Stimulated activated CD8-positive, alpha-beta memory T cell treated with anti-CD3 and anti-CD28 coated beads, Interleukin-4, amount 100 ng/mL, for 24 hours (primary cell): ENCODE measurements at places on chromosomes 3 and 15.
A peak's percentile ranks its signal among the peaks of the same experiment; 100 is the strongest.

DNA sequence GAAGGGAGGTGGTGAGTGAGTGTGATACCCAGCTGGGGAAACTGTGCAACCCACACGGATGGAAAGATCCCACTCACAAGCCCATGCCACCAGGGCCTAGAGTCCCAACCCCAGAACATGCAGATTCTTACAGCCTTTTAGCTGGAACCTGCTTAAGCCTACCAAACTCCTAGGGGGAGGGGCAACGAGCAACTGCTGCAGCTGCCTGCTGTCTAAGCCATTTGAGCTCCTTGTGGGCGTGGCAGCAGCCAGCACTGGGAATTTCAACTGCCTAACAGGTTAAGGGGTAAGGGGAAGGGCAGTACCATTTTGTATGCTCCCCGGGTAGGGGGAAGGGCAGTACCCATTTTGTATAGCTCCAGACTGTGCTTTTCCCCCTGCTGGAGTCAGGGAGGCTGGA lies 673.2 kb upstream of the BCHE start:
- DNase-seq: no peak

DNA sequence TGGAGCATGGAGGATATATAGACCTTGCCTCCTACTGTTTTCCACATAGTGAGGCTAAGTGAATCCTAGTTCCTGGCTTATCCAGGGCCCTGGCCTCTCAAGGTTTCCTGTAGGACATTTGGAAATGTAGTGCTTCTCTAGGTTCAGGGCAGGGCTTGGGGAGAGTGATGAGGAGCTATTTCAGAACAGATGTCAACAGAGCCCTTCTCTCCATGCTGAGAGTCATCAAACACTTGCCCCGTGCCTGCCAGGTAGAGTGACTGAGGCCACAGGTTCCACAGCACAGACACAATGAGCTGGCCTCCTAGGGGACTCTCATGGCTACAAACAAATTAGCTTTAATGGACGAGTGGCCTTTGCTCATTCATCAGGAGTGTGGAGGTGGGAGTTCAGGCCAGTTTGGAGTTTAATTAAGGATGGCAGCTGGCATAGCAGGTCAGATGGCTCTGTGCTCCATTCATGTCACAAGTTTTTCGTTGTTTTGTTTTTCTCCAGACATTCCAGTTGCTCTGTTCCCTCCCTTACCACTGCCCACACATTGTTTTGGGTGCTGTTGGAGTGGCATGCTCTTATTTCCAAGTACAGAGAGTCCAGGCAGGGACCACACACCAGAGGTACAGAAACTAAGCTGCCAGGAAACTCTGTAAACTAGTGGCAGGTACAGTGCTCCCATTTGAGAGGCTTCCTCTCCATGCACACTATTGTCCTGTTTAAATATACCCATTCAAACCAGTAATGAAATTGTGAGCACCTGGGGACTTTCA lies 189.8 kb downstream of the RYR3 start:
- DNase-seq: no peak

- DNase-seq: no peak
Measured at GRCh38 chr3:186427627-186428281, 65.7 kb upstream of the DGKG start.

DNA sequence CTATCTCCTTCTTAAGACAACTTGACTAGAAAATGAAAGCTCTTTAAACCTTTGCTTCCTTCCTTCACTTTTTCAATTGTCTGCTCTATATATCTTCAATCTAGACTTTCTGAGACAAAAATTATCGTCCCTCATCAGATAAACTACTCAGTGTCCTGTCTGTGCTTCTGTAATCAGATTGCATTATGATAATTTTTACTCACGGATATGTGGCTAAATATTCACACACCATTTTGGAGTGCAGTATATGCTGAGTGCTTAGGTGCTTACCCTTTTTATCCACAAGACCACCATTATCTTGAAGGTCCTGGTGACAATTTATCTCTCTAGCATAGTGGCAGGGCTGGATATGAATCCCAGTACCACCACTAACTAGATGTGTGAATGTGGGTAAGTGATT lies 1012.3 kb downstream of the TUSC7 start:
- DNase-seq: no peak

DNA sequence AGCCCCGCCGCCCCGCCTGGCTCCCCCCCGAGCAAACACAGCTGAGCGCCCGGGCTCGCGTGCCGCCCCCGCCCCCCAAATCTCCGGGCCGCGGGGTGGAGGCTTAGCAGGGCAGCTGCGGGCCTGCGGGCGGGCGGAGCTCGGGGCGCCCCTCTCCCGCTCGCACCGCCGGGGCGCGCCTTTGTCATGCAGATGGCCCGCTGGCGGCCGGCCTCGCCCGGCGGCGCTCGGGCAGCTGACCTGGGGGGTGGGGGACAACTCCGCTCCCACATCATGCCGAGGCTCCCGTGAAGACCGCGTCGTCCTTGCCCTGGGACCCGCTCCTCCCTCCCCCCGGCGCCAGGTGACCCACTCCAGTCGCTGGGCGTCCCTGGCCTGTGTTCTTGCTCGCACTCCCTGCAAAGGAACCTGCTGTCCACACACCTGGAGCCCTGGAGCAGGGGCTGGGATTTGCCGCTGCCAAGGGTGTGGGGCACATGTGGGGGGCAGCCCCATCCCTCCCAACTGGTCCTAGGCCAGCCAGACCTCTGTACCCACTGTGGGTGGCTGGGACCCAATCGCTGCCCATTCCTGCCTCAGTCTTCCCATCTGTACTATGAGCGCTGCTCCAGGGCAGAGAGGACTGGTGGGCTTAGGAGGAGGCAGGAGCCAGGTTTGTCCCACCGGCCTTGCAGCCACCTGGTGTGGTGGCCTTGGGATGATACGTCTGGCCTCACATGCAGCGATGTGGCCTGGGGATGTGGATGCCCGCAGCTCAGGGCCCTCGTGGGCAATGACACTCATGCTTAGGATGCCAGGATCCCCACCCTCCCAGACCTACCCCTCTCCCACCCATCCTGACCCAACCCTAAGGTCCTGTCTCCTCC lies 33.5 kb downstream of the DNAJB8 start:
- DNase-seq: no peak

DNA sequence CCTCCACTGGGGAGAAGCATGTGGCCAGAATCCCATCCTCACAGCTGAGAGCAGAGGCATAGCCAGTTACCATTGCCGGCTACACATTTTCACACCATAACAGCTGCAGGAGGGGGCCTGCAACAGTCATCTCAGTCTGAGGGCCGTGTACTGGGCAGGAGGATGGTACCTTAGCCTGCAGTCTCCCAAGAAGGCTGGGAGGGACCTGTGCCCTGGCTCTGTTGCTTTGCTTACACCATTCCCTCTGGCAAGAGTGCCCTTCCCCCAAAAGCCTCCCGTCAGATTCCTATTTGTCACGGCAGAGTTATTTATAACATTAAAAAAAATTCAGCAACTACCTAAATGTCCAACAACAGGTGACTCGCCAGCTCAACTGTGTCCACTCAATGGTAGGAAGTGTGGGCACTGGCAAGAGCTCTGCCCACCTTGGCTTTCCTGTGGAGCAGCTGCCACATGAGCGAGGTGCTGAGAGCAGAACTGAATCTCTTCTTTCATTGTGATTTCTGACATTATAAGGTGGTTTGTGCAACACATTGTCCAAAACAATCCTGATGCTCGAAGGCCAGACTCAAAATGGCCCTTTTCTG lies 4.4 kb downstream of the CAMKV start:
- no peak for DNase-seq

DNA sequence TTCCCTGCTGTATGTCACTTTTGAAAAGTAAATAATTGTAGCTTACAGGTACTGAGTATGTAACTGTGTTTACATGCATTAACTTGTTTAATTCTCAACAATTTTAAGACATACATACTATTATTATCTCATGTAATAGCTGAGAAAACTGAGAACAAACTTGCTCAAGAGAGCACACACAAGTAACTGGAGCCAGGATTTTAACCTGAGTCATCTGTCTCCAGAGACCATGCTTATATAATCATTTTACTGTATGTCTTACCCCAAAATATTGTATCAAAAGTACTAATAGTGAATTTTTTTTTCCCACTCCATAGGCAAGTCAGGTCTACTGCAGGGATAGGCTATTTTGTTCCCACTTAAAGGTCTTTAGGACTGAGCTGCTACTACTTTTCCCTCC lies 95.4 kb downstream of the FEZF2 start:
- no peak for DNase-seq

DNA sequence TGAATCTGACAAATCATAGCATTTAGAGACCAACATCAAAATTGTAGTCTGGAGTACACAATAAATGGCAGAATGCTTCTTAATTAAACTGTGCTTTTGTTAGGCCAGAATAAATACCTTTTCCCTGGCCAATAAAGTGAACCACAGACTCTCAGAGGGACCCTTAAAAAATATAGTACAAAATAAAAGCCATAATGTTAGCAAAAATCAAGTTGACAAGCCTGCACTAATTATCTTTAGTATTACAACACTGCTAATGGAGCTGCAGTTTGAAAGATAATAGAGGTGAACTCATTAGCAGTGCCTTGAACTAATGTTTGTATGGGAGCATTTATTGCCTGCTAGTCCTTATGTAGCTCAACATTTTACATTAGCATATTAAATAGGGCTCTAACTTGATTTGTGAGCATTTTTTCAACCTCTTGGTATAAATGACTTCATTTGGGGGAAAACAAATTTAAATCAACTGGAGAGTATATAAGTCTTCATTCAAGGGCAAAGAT lies 801.3 kb downstream of the EPHA3 start:
- DNase-seq: no peak

GRCh38 chr3:149333176-149333859 lies at the start of gene TM4SF18:
TSS of gene TM4SF18 (minus strand) at chr3:149333636. CDS start at chr3:149333382, 254 bp downstream.
- no peak for DNase-seq

- no peak for DNase-seq
Measured at GRCh38 chr3:155704771-155705559, 39.9 kb downstream of the PLCH1 start.

DNA sequence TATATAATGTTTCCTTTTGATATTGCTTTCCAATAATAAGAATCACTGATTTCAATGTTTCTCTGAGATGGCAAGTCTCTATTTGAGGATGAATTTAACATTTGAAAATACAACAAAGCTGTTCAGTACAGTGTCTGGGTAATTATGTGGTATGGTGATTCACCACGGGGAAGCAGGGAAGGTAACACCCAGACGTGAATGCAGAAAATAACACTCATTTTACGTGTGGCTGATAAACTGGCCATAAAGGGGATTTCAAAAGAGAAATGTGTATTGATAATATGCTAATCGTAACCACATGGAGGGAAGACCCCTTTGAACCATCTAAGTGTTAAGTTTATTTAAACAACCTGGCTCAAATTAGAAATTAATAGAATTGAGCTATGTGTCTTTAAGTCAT lies 344.6 kb downstream of the GRM7 start:
- DNase-seq: no peak

DNA sequence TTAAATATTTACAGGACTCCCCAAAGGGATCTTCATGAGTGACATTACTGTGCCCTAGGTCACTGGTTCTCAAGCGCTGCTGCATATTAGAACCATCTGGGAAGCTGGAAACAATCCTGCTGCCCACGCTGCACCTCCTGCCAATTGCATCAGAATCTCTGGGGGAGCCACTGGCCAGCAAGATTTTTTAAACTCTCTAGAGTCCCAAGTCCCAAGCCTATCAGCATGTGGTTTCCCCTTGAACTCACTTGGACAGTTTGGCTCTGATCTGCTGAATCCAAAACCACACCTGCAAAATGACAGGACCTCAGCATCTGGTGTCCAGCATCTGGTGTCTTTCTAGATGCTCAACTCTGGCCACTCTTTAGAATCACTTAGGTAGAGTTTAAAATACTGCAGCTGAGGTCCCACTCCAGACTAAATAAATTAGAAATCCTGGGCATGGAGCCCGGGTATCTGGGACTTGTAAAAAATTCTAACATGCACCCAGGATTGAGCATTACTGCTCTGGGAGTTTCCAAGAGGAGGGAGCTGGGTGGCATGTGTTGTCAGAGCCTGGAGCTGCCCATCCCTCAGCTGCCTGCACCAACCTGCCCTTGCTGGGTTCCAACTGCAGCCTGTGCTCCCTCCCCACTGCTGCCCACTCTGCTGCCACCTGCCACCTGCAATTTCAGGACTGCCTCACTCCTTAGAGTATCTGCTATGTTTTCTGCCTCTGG lies 311.3 kb downstream of the SLC9A9 start:
- DNase-seq: no peak

DNA sequence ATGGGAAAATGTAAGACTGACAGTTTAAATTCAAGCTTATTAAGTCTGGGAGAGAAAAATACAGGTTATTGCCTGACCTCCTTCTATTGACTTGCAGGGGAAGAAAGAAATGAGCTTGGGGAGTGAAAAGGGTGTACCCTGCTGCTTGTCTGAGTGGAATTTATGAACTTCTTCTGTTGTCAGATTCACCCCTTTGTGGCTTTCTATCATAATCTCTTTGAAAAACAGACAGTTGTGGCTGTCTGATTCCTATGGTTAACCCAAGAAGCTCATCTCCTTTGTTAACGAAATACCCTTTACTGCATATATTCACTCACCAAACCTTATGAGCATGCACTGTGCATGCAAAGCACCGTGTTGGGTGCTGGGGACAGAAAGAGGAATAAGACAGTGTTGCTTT lies 22.5 kb downstream of the GPD1L start:
- no peak for DNase-seq

- DNase-seq: no peak
Measured at GRCh38 chr3:107117922-107118536, 259.2 kb upstream of the CCDC54 start.

GRCh38 chr3:193872265-193872753 lies 263.6 kb upstream of the HES1 start:
- DNase-seq: no peak

DNA sequence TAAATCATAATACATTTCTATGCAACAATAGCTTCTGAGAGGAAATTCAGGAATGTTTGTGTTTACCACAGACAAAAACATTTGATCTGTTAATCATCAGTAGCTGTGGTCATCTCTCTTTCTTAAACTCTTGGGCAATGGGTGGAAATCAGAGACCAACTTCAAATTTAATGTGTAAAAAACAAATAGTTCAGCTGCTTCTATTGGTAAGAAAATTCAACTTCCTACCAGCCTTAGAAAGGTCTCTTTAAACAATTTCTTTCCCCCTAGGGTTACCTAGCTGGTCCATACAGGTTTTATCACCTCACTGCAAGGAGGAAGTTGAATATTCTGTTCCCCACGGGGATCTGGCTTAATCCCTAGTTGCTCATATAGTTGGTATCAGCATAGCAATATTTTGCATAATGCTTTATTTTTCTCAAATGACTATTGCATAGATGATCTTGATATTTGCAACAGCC lies 20.3 kb upstream of the PPP4R2 start:
- no peak for DNase-seq

DNA sequence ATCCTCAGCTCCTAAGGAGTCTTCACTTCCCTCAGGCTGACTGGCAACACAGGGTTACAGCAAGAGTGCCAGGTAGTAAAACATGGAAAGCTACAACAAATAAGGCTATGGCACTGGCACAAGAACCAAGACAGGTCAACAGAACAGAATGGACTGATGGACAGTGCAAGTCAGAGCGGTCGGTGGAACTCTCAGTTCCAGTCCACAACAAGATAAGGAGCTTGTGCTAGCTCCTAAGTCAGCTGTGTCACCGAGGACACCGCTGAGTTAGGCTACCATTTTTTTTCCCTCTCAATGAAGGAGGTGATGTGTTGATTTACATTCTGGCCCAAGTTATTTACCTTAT lies 55.9 kb upstream of the LIMD1 start:
- no peak for DNase-seq

- peak; percentile 1 for DNase-seq
Measured at GRCh38 chr3:143002083-143002712, 828 bp downstream of the U2SURP start.

- DNase-seq: no peak
Measured at GRCh38 chr3:74387111-74387735, 227.2 kb downstream of the CNTN3 start.

- DNase-seq: no peak
Measured at GRCh38 chr15:66221126-66221525, 32.4 kb downstream of the MEGF11 start.
